ENCODE measurements at places on chromosomes 4 and X. TPM values are rescaled to one million over a fixed set of nuclear protein-coding genes. Genes with fewer than 3 reads are reported as not detected.

The PABPC4L gene
- 0.22 TPM for polyA plus RNA-seq

The SAGE1 gene
- not detected for polyA plus RNA-seq

The GSX2 gene
- not detected for polyA plus RNA-seq

The AMTN gene
- polyA plus RNA-seq = not detected

The FAM149A gene
- 0.50 TPM for polyA plus RNA-seq

The APBB2 gene
- 11.3 TPM for polyA plus RNA-seq

The AFM gene
- polyA plus RNA-seq = 0.03 TPM

The ENAM gene
- not detected for polyA plus RNA-seq

The CHST7 gene
- 1.7 TPM for polyA plus RNA-seq

The TSPAN6 gene
- polyA plus RNA-seq = 16.2 TPM

The CCDC149 gene
- polyA plus RNA-seq = 2.5 TPM

The METTL14 gene
- polyA plus RNA-seq = 5.6 TPM

The DACH2 gene
- polyA plus RNA-seq = not detected

The NKX6-1 gene
- not detected for polyA plus RNA-seq

The GATA1 gene
- polyA plus RNA-seq = not detected

The NHS gene
- 1.4 TPM for polyA plus RNA-seq

The KIF4A gene
- polyA plus RNA-seq = 8.4 TPM

The MAOB gene
- polyA plus RNA-seq = not detected

The GUCY1A1 gene
- not detected for polyA plus RNA-seq

The TLR1 gene
- polyA plus RNA-seq = 0.06 TPM

The FAT1 gene
- 112 TPM for polyA plus RNA-seq

The DGAT2L6 gene
- not detected for polyA plus RNA-seq

The DCHS2 gene
- not detected for polyA plus RNA-seq

The ADH1A gene
- polyA plus RNA-seq = not detected

The RAB9B gene
- 0.07 TPM for polyA plus RNA-seq

The POU4F2 gene
- not detected for polyA plus RNA-seq

The HOPX gene
- 8.8 TPM for polyA plus RNA-seq

The ZNF157 gene
- not detected for polyA plus RNA-seq

The ABHD18 gene
- 2.1 TPM for polyA plus RNA-seq

The TIGD4 gene
- polyA plus RNA-seq = 0.07 TPM

The IQCM gene
- not detected for polyA plus RNA-seq

The FRYL gene
- 11.9 TPM for polyA plus RNA-seq

The PABPC1L2B gene
- not detected for polyA plus RNA-seq

The TDO2 gene
- polyA plus RNA-seq = not detected

The S100P gene
- not detected for polyA plus RNA-seq

The NPNT gene
- polyA plus RNA-seq = 0.70 TPM

The SPANXN4 gene
- not detected for polyA plus RNA-seq

The HGFAC gene
- polyA plus RNA-seq = not detected

The ANK2 gene
- polyA plus RNA-seq = 0.13 TPM

The SHROOM3 gene
- polyA plus RNA-seq = 3.0 TPM

The RHOXF2B gene
- not detected for polyA plus RNA-seq

The BST1 gene
- 4.3 TPM for polyA plus RNA-seq

The SMPX gene
- polyA plus RNA-seq = not detected
